Heart left ventricle (tissue), 16 donors: ENCODE measurements at places on chromosomes 4 and X. TPM values are rescaled to one million over a fixed set of nuclear protein-coding genes. Genes with fewer than 3 reads are reported as not detected.

Gene CCDC110
- 0.55 TPM for polyA plus RNA-seq

Gene PASD1
- polyA plus RNA-seq: not detected

- no peak for DNase-seq
These were observed 78.0 kb downstream of the GUCY2F start for GRCh38 chrX:109403922-109404321.

Gene ZNF330
- 150 TPM for polyA plus RNA-seq

Gene ARHGAP6
- polyA plus RNA-seq: 2.2 TPM

- DNase-seq: no peak
These were observed 35.4 kb upstream of the HPSE start for GRCh38 chr4:83369831-83370639.

DNA sequence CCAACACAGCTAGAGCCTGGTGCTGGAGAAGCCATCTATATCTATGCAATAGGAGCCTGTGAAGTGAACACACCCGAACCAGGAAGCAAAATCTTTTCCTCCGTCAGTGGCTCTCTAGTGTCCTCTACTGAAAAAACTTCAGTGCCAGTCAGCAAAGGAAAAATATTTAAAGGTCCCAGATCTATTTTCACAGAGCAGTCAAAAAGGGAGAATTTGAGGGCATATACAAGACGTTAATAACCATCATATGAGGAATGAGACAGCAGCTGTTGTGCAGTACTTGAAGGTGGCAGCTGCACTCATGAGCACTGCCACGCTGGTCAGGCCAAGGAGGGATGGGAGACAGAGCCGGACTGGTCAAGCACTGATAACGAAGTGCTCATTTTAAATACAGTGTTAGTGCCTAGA lies 14.4 kb downstream of the MCUB start:
- DNase-seq: no peak

Gene SULT1E1
- not detected for polyA plus RNA-seq

DNA sequence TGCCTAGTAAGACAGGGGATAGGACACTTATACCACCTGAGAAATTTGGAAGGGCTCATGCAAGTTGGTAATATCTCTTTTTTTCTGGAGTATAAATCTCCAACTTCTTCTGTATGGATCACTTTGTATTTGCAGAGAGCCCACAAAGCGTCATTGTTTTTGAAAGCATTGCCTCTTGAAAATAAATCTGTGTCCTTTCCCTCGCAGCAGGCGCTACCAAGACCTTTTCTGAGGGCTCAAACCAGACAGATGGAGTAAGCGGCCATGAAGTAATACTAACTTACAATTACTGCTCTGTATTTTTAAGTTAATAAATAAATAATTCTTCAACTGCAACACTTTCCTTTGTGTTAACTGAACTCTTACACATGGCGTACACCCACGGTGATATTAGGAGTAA lies 56.0 kb upstream of the FBXW7 start:
- no peak for DNase-seq

GRCh38 chrX:103999234-103999633 lies 14.3 kb downstream of the H2BW1 start:
- DNase-seq: no peak

- DNase-seq: no peak
These were observed 512.5 kb upstream of the HTR2C start for GRCh38 chrX:114071412-114071811.

Gene NRK
- polyA plus RNA-seq: 0.53 TPM

Gene OTC
- 0.08 TPM for polyA plus RNA-seq

DNA sequence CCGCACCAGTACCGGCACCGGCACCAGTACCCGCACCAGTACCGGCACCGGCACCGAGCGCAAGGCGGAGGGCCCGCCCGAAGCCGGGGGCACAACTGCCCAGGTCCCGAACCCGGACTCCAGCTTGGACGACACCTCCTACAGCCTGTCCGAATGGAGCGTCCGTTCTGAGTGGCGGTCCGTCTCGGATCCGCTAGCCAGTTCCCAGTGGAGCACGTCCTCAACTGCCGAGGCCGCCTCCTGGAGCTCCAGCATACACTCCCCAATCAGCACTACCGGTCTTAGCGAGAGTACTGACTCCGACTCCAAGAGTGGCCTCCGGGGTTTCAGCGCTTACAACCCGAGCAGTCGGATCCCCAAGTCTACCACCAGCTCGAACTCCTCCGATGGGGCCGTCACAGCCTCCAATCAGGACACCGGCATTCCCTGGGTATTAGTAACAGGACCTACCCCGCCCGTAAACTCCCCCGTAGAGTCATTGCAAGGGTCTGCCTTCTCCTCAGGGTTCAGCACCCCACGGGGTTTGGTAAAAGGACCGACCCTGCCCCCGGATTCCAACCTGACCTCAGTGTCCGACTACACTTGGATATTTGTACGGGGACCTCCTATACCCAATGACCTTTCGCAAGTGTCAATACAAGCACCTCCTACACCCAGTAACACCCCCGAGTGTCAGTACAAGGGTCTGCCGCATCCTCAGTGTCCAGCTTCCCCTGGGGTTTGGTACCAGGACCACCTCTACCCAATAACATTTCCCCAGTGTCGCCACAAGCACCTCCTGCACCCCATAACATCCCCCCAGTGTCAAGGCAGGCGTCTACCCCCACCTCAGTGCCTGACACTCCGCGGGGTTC lies 721 bp upstream of the MAOA start:
- DNase-seq: peak; percentile 25

DNA sequence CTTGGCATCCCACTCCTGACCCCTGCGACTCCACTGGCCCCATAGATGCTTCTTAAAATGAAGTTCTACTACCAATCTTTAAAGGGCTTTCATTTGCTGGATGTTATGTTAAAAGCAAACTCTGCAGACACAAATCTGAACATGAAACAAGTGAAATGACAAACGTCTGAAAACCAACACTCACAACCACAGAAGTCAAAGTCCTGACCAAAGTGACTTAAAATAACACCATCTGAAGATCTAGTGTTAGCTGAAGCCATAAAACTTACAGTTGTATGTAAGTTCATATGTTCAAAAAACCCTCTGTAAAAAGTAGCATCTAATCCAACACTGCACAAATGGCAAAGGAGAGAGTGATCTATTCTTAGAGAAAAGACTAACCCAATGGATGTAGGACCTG lies 178.7 kb downstream of the SH3KBP1 start:
- DNase-seq: no peak

GRCh38 chr4:145828802-145829485 lies 109.7 kb downstream of the ZNF827 start:
- no peak for DNase-seq

- peak; percentile 24 for DNase-seq
These were observed 1.8 kb downstream of the UBQLN2 start for GRCh38 chrX:56564921-56565840.

DNA sequence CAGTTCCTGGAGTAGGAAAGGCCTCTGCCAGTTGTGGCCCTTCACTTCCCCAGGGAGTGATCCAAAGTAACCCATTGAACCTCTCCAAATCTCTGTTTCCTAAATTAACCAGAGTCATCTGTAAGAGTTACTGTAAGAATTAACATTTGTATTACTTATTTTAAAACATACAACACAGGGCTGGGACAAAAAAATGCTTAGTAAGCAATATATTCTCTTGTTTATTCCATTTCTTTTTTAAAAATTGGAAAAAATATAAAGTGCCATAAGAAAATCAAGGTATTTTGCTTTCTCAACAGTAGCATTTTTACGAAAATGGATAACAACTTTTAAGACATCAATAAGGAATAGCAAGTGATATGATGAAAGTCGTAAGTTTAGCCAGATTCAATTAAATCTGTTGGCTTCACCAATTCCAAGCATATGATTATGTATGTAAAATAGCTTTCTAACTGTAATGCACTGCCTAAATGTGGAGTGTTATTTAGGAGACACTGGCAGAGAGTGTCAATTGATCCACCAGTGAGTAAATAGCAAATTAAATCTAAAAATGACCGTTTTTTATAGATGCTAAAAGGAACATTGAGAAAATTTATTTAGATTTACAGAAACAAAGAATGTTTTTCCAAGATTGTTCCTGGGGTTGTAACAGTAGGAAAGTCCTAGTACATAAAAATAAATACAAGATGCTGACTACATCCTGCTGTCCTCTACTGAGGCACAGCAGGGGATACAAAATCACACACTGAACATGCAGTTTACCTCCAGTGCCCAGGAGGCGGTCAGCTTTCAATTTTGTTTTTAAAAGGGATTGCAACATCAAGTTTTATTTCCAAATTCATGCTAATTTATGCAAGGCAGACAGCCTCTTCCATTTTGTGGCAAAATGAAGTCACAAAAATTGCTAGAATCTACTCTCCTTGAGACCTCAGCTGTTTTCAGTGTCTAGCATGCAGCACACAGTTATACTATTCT lies 53.7 kb downstream of the GPM6A start:
- no peak for DNase-seq

GRCh38 chrX:21166272-21166982 lies 207.8 kb upstream of the CNKSR2 start:
- no peak for DNase-seq

- DNase-seq: no peak
These were observed 271.8 kb upstream of the GK2 start for GRCh38 chr4:79679859-79680258.

Gene MAGEA2
- polyA plus RNA-seq: not detected
